ENCODE measurements at places on chromosomes 11 and 22.

DNA sequence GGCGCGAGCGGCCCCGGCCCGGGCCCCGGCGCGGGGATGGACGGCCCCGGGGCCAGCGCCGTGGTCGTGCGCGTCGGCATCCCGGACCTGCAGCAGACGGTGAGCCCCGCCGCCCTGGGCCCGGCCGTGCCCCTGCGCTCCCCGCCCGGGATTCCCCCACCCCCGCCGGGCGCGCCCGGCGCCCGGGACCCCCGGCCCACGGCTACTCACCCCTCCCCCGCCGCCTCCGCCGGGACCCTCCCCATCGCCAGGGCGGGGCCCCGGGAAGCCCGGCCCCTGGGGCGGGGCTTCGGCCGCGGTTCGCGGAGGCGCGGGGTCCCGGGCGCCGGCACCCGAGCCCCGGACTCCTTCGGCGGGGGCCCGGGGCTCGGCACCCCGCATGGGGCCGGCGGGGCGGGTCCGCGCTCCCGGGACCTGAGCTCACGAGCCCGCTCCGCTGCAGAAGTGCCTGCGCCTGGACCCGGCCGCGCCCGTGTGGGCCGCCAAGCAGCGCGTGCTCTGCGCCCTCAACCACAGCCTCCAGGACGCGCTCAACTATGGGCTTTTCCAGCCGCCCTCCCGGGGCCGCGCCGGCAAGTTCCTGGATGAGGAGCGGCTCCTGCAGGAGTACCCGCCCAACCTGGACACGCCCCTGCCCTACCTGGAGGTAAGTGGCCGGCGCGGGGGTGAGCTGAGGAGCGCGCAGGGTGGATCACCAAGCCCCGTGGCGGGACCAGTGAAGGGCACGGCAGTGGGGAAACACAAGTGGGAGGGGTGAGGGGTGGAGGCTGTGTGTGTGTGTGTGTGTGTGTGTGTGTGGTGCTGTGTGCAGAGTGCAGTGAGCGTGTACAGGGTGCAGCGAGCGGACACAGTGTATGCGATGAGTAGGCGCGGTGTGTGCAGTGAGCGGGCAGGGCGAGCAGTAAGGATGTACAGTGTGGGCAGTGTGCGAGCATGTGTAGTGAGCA lies 2.3 kb downstream of the SHANK3 start:
- no peak for DNase-seq

GRCh38 chr22:47333625-47334024 lies 571.2 kb downstream of the TBC1D22A start:
- no peak for DNase-seq

DNA sequence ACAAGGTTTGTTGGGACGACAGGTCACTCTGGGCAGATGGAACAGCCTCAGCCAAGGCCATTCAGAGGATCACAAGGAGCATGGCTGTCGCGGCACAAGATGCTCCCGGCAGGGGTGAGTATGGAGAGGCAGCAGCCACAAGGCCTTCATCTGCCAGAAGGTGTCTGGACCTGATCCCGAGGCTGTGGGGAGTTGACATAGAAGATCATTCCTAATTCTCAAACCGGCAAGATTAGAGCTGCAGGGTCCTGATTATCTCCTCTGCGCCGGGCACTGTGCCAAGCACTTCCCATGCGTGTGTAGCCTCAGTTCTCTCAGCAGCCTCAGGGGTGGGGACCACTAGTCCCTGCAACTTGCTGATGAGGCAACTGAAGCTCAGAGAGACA lies 32.3 kb upstream of the RFPL3 start:
- no peak for DNase-seq

- no peak for DNase-seq
Measured at GRCh38 chr22:50502628-50503474, 4.7 kb downstream of the LMF2 start.

- no peak for DNase-seq
Measured at GRCh38 chr11:129323896-129324502, 51.6 kb upstream of the BARX2 start.

DNA sequence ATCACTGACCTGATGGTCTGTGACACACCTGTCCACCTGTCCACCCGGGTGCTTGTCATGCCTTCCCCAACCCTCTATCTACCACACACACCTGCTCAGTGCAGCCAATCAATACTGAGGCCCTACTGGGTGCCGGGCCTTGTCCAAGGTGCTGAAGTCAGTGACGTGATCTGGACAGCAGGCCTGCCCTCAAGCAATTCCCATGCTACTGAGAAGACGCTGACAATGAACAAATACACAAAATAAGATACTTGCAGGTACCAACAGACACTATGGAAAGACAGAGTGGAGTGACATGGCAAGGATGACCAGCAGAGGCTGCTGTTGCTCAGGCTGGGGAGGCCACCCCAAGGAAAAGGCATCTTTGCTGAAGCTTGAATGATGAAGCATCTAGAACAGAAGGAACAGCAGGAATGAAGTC lies 21.2 kb downstream of the PLAAT3 start:
- no peak for DNase-seq
